ENCODE measurements at places on chromosomes 5 and 9.

DNA sequence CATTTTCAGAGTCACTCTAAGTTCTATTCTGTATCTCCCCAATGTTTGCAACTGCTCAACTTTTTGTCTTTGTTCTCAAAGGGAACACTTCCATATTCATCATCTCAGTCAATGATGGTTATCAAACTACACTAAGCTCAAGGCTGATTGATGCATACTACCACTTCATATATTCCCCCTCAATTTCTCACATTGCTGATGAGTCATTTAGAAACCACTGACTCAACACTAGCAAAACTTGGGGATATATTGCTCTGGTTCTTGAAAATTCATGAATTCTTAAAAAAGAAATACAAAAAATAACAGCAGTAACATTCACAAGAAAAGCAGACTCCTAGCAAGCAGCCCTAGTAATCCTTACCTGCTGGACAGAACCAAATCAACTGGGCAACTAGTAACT lies 52.2 kb downstream of the ABHD17B start:
- no peak for DNase-seq

DNA sequence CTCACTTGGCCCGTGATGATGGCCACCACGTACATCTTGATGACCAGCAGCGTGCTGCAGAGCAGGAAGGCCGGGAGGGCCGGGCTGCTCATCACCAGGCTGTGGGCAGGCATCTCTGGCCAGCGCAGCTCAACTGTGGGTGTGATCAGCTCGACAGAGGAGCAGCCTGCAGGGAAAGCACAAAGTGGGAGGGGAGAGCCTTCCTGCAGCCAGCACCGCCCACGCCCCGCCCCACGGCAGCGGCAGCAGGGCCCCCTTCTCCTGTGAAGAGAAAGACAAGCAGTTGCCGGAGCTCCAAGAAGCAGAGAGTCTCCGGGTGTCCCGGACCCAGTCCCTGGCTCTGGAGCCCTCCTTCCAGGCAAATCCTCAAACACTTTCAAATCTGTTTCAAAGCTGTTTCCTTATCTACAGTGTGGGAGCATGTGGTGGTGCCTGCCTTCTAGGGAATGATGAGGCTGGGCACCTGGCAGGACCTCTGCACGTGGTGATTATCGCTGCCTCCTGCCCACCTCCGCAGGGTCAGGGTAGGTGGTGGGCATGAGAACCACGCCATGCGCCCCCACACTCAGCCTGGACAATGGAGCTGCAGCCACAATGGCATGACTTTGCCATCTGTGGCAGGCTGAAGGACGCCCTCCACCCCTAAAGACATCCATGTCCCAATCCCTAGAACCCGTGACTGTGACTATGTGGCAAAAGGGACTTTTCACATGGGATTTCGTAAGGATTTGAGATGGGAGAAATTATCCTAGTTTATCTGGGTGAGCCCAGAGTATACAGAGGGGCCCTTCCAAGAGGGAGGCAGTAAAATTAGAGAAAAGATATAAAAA lies at the start of gene PTGES:
PTGES (minus strand) TSS at position 143 of the 830 bp plus-strand sequence; CDS start at position 113, 30 bp downstream.
- peak; percentile 39 for DNase-seq

- no peak for DNase-seq
Observed at GRCh38 chr5:56143373-56143714, 89.8 kb downstream of the ANKRD55 start.

GRCh38 chr9:68780720-68781119 lies 75.7 kb downstream of the PIP5K1B start:
- DNase-seq, result no peak

- no peak for DNase-seq
Observed at GRCh38 chr5:36040651-36041536, 25.8 kb downstream of the UGT3A2 start.

DNA sequence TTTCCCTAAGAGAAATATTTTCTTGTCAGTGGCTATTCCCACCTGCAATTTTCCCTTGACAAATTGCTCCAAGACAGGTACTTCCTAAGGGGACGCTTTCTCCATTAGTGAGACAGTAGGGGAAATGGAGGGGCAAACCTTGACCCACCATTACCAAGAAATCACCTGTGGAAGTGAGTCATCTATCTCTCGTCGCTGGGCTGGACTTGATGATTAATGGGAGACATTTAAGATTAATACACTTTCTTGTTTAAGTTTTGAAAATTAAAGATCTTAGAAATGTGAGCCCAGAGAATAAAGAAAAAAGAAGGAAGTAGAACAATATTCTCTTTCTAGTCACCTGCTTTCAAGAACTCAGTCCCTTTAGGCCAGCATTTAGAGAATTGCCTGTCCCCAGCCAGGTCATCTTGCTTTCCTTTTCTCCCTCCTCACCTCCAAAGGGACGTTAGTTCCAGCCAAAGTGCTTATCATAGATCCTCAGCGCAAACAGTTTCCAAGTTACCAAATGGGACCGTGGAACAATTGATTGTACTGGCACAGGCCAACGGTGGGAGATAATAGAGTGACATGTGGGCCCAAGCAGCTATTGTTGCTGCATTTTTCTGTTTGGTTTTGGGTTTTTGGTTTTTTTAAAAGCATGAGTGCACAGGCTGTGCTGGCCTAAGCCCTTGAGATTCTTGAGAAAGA lies 284.4 kb downstream of the ENC1 start:
- DNase-seq, result no peak

- DNase-seq, result no peak
Observed at GRCh38 chr9:74958587-74958986, 5.9 kb upstream of the C9orf40 start.

DNA sequence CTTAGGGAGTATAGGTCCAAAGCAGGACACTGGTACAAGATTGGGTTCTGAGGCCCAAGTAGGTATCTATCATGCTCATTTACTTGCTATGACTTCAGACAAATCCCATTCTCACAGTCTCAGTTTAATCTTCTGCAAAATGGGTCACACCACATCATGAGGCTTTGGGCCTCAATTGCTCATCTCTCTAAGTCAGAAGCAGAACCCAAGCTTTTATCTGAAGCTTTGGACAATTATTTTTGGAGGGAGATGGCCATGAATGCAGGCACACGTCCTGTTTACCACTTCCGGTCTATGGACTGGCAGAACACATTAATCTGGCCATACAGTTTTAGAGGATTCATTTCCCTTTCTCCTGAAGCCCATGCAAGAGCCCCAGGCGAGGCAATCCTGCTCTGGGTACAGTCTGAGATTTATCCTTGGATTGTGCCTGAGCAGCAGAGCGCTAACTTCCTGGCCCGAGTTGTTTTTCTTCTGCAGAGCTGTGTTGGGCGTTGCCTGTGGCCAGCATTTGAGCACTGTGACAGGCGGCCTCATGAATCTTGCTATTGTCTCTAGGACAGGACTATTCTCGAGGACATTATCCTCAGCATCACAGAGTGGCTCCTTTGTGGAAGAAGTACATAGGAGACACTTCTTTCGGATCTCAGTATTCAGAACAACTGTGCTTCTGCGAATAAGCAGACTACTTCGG lies 16.1 kb downstream of the SLC22A4 start:
- DNase-seq, result no peak

DNA sequence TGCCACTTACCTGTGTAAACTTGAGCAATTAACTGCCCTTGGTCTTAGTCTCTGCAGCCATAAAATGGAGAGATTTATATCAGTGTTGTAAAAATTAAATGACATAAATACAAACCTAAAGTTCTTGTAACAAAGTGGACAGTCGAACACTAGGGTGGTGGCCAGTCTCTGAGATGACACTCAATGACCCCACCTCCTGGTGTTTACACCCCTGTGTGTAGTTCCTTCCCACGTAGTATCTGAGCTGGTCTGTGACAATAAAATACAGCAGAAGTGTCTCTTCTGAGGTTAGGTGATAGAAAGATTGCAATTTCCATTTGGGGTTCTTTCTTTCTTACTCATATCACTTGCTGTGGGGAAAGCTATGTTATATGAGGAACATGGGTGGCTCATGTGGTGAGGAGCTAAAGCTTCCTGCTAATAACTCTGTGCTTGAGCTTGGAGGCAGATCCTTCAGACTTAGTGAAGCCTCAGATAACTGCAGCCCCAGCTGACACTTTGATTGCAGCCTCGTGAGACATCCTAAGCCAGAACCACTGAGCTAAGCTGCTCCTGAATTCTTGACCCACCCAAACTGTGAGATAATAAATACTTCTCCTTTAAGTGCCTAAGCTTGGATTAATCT lies 173.4 kb upstream of the CHD1 start:
- no peak for DNase-seq

- DNase-seq, result no peak
Observed at GRCh38 chr9:14347406-14348122, 33.6 kb upstream of the NFIB start.

- no peak for DNase-seq
Observed at GRCh38 chr5:54533541-54534190, 16.1 kb downstream of the SNX18 start.

GRCh38 chr5:170641589-170642031 lies 137.8 kb downstream of the KCNIP1 start:
- DNase-seq, result no peak

- peak; percentile 49 for DNase-seq
Observed at GRCh38 chr5:40717281-40717680, 37.6 kb downstream of the PTGER4 start.

DNA sequence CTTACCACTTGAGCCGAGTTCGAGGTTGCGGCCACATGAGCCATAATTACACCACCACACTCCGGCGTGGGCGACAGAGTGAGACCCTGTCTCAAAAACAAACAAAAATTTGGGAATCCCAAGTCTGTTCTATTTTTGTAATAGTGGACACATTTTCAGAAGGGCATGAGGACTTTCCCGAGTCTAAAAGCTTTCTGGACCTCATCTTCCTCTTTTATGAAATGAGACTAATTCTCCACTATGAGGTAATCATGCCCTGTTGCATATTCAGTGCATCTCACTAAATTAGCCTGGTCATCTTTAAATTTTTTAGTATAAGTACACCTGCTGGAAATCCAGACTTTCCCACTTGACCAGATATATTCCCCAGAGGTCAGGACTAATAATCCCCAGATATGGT lies 55.7 kb downstream of the GGTA1 start:
- no peak for DNase-seq

DNA sequence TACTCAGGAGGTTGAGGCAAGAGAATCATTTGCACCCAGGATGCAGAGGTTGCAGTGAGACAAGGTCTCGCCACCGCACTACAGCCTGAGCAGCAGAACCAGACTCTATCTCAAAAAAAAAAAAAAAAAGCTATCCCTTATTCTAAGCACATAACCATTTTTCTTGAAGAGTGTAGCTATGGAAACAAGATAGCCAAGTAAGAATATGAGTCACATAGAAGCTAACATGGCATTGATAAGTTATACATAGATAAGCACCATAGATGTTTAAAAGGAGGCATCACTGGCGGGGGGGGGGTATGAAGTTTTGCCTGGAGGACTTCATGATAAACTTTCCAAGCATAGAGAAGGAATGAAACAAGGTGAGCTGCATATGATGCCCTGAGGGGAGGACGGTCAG lies 26.0 kb downstream of the CHSY3 start:
- no peak for DNase-seq

DNA sequence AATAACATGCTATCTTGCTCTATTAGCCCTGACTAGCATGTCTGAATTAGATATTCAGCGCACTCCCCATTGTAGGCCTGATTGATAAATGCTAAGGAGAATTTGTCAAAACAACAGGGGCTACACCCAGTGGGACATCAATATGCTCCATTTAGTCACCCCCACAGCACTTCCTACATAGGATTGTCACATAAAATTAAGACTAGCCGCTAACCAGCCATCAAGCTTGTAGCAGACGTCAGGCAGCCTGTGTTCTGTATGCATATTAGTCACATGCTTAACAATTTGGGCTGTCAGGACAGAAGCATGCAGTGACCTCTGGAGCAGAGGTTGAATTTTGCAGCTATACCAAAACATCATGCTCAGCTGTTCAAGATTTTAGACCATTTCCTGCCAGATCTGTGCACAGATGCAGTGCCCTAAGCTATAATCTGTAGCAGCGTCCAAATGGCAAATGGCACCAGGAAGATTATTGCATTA lies 197.4 kb upstream of the ISL1 start:
- DNase-seq, result no peak

DNA sequence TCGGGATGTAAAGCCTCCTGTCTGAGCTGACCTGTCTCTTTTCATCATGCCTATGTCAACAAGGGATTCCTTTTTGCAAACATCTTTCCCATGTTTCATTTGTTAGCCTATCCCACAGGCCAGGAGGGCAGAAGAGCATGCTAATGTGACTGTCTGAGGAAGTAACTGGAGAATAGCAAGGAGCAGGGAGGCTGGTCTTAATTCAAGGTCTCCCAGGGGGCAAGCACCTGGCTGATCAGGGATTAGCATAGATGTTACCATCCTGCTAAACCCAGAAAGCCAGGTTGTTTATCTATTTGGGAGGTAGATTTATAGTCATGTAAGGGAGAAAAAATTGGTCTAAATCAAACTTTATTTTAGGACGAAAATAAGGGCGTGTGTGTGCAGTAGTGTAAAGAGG lies 36.7 kb upstream of the MAP1B start:
- DNase-seq, result no peak

DNA sequence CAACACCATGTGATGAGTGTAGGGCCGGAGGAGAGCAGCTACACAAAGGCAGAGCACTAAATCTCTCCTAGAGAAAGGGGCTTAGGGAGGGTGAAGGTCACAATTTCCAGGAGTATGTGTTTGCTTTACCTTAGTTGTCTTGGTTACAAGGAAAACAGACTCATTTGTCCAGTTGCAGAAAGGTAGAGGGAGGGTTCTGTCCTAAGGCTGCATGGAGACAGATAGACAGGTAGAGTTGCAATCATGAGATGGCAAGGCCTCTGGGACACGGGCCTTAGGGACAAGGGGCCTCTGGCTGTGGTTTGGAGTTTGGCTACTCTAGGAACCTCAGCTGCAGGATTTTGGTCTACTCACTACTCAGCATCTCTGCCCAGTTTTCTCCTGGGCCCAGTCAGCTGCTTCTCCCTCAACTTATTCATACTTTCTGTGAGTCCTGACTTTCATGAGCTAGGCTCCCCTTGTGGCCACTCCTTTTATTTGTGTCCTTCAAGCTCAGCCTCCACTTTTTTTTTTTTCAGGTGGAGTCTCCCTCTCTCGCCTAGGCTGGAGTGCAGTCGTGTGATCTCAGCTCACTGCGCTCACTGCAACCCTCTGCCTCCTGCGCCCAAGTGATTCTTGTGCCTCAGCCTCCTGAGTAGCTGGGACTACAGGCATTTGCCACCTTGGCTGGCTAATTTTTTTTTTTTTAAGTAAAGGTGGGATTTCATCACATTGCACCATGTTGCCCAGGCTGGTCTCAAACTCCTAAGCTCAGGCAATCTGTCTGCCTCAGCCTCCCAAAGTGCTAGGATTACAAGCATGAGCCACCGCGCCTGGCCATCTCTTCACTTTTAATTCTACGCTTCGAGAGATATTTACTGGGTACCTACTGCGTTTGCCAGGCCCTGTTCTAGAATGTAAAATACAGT lies 76.6 kb downstream of the PTPDC1 start:
- no peak for DNase-seq

Data from astrocyte of the cerebellum (primary cell).